SJSA1 (cell line): ENCODE measurements at places on chromosomes 11 and 22. TPM values are rescaled to one million over a fixed set of nuclear protein-coding genes. Genes with fewer than 3 reads are reported as not detected.

The PANX2 gene
- 0.13 and 0.58 TPM in 2 replicates for total RNA-seq

The APOL4 gene
- total RNA-seq, result 0.08 TPM in 1 of 2 replicates, not detected in the other

The TMEM25 gene
- 2.4 and 13.4 TPM in 2 replicates for total RNA-seq

The TCIRG1 gene
- total RNA-seq, result 124 and 155 TPM in 2 replicates

The RFPL1 gene
- not detected in 2 replicates for total RNA-seq

The PRODH gene
- total RNA-seq, result not detected in 2 replicates

The CLCF1 gene
- total RNA-seq, result 6.9 and 9.4 TPM in 2 replicates

The OR51A7 gene
- total RNA-seq, result not detected in 2 replicates

The OR5D18 gene
- total RNA-seq, result not detected in 2 replicates

The SPTBN2 gene
- total RNA-seq, result under 0.01 and 0.29 TPM in 2 replicates

The OR5T3 gene
- not detected in 2 replicates for total RNA-seq

The SLC22A8 gene
- total RNA-seq, result not detected in 2 replicates

The RAB6A gene
- total RNA-seq, result 40.2 and 40.9 TPM in 2 replicates

The MUC6 gene
- not detected in 2 replicates for total RNA-seq

The SAA2 gene
- total RNA-seq, result not detected in 2 replicates

The ME3 gene
- 2.9 and 6.2 TPM in 2 replicates for total RNA-seq

The ZBED5 gene
- total RNA-seq, result 22.7 and 29.5 TPM in 2 replicates

The MORC2 gene
- 14.6 and 22.1 TPM in 2 replicates for total RNA-seq

The BACE1-AS gene
- 0.92 and 1.8 TPM in 2 replicates for total RNA-seq

The HEPN1 gene
- not detected in 2 replicates for total RNA-seq

The OR6A2 gene
- not detected in 2 replicates for total RNA-seq

The MGAT3 gene
- total RNA-seq, result 3.9 and 4.3 TPM in 2 replicates

The LRRC74B gene
- not detected in 2 replicates for total RNA-seq

The ZNF280B gene
- 1.7 and 2.7 TPM in 2 replicates for total RNA-seq

The UBQLN3 gene
- total RNA-seq, result not detected in 2 replicates

The BATF2 gene
- not detected in 2 replicates for total RNA-seq

The XKR3 gene
- total RNA-seq, result not detected in 2 replicates

The LRRC75B gene
- 1.5 and 2.3 TPM in 2 replicates for total RNA-seq

The PNPLA5 gene
- not detected in 2 replicates for total RNA-seq

The C22orf31 gene
- not detected in 2 replicates for total RNA-seq

The OR4D5 gene
- total RNA-seq, result not detected in 2 replicates

The MMP13 gene
- total RNA-seq, result not detected in 2 replicates

The NLRP10 gene
- not detected in 2 replicates for total RNA-seq

The KRTAP5-7 gene
- not detected in 2 replicates for total RNA-seq

The CLDN5 gene
- total RNA-seq, result not detected in 2 replicates

The HTR3B gene
- not detected in 2 replicates for total RNA-seq

The IGLL1 gene
- not detected in 2 replicates for total RNA-seq

The YPEL1 gene
- 1.0 and 1.2 TPM in 2 replicates for total RNA-seq

The TSGA10IP gene
- not detected in 2 replicates for total RNA-seq

The NOL12 gene
- total RNA-seq, result 32.1 and 38.0 TPM in 2 replicates

The DNAJB7 gene
- total RNA-seq, result not detected in 2 replicates

The NRIP3 gene
- total RNA-seq, result 20.7 and 29.1 TPM in 2 replicates

The OR52K2 gene
- total RNA-seq, result not detected in 2 replicates

The KDM4E gene
- total RNA-seq, result not detected in 2 replicates

The KCTD17 gene
- total RNA-seq, result 29.5 TPM in 2 replicates

The C2CD2L gene
- 5.1 and 5.4 TPM in 2 replicates for total RNA-seq

The ATL3 gene
- total RNA-seq, result 105 and 183 TPM in 2 replicates

The CNIH2 gene
- total RNA-seq, result 2.8 and 6.2 TPM in 2 replicates

The TH gene
- total RNA-seq, result not detected in 2 replicates

The RASGRP2 gene
- total RNA-seq, result 0.08 and 3.1 TPM in 2 replicates

The APOBEC3F gene
- total RNA-seq, result 2.6 and 3.8 TPM in 2 replicates
